ENCODE measurements at places on chromosomes 11 and 22.

DNA sequence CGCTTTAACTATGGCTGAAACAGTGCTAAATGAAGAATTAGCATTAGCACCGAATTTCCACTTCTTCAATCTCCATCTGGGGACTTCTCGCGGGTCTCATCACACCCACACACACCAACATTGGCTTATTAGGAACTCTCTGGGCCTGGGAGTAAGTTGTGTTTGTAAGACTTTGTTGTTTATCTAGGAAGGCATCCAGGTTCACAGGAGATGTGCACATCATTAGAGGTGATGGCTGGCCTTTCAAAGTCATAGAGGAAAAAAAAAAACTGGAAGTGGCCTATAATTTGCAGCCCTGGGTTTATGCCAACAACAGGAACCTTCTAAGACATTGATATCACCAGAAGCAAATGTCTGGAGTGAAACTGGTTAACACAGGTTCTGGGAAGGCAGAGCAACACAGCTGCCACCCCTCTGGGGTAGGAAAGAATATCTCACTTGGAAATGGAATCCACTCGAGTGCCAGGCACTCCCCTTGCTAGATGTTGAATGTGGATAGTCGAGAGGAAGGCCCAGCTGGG is 84.5 kb downstream of the TRAF6 start:
- no peak for DNase-seq

- no peak for DNase-seq
Measured at GRCh38 chr11:15333407-15333806, 218.7 kb downstream of the INSC start.

DNA sequence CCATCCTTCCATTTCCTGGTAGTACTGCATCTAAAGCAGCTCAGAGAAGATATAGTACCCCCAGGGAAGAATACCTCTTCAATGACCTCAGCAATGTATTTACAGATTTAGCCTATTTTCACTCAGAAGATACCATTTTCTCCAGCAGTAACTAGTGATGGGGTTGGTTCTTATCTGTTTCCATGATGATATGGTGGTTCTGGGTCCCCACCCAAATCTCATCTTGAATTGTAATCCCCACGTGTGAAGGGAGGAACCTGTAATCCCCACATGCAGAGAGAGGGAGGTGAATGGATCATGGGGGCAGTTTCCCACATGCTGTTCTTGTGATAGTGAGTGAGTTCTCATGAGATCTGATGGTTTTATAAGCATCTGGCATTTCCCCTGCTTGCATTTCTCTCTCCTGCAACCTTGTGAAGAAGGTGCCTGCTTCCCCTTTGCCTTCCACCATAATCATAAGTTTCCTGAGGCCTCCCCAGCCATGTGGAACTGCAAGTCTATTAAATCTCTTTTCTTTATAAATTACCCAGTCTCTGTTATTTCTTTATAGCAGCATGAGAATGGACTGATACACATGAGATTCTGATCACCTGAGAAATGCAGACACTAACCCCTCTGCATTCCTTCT is 139.2 kb downstream of the CCDC81 start:
- DNase-seq, result no peak

DNA sequence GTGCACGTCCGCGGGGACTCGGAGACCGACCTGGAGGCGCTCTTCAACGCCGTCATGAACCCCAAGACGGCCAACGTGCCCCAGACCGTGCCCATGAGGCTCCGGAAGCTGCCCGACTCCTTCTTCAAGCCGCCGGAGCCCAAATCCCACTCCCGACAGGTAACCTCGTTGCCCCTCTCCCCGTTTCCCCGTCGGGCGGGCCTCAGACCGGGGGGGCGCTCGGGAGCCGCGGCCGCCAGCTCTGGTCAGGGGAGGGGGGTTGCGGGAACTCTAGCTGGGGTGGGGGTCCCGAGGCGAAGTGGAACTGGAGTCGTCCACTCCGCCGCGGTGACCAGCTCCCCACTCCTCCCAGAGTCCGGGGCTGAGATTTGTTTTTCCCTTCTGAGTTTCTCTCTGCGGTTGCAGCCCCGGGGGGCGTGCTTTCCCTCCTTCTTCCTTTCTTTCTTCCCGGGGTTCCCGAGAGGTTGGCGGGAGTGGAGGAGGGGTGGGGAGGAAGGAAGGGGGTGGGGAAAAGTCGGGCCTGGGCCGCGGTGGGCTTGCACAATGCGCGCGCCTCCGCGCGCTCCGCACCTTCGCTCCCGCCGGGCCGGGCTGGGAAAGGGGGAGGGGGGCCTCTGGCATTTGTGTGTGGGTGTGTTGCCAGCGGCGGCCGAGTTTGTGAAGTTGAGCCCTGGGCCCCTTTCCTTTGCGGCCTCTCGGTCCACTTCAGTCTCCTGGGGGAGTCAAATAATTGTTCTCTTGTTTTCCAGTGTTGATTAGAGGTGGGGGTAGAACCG is 952 bp downstream of the YAP1 start:
- peak; percentile 96 for DNase-seq

DNA sequence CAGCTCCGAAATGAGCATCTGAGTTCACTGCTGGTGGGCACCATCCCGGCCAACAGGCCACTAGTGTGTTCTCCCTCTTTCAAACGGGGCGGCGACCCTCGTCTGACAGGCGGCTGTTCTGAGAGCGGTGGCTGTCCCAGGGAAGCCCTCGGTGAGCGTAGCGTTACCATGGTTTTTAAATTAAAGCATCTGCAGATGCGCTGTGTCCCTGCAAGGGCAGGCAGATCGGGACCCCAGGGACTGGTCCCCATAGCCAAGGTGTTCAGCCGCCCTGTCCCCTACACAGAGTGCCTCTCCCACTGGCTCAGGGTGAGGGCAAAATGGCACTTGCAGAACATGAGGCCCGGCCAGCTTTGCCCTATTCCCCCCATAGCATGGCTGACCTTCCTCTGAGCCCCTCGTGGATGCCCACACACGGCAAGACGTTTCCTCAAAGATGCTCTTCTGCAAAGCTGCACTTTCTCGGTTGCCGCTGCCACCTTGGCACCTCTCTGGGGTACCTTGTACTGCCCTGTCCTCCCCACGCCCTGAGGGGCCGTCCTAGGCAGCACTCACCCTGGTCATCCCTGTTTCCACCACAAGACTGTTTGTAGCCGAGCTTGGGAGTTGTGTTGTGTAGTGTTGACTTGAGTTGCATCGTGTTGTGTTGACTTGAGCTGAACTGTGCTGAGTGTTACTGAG is 51.9 kb upstream of the KCNQ1OT1 start:
- DNase-seq, result no peak

- no peak for DNase-seq
Measured at GRCh38 chr22:25352294-25352680, 132.8 kb downstream of the CRYBB2 start.

GRCh38 chr22:29288837-29289236 is 17.6 kb upstream of the GAS2L1 start:
- no peak for DNase-seq

GRCh38 chr11:1742371-1742770 is 8.0 kb downstream of the IFITM10 start:
- no peak for DNase-seq

- DNase-seq, result no peak
Measured at GRCh38 chr11:67320011-67320410, 16.7 kb downstream of the SSH3 start.

DNA sequence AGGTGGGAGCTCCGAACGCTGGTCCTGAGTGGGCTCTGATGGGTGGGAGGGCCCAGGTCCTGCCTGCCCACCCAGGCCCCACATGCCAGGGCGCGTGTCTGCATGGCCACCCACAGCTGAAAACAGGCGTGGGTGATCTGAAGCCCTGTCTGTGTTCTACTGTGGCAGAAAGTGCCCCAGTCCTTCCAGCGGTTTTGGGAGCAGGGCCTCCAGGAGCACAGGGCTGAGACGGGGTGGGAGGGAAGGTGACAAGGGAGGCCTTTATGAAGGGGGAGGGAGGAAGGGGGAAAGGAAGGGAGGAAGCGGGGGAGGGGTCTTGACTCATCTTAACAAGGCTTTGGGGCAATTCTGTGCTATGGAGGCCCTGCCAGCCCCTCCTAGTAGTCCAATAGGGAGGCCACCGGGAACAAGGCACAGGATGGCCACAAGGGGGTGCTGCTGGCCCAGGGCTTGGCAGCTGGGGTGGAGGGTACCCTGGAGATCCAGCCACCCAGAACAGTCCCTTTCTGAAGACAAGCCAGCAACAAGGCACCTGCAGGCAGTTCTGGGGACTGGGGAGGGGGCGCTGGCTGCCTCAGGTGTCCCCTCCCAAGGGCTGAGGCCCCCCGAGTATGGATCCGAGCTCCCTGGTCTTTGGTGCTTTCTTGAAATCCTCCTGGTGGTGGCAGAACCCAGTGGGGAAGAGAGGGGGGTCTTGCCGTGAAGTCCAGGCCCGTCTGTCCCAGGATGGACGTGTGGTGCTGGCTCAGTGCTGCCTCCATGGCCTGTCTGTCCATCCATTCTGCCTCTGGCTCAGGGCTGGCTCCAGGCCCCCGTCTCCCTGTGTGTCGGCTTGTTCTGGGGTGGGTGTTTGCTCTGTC is 6.3 kb upstream of the FADS3 start:
- DNase-seq, result peak; percentile 89

DNA sequence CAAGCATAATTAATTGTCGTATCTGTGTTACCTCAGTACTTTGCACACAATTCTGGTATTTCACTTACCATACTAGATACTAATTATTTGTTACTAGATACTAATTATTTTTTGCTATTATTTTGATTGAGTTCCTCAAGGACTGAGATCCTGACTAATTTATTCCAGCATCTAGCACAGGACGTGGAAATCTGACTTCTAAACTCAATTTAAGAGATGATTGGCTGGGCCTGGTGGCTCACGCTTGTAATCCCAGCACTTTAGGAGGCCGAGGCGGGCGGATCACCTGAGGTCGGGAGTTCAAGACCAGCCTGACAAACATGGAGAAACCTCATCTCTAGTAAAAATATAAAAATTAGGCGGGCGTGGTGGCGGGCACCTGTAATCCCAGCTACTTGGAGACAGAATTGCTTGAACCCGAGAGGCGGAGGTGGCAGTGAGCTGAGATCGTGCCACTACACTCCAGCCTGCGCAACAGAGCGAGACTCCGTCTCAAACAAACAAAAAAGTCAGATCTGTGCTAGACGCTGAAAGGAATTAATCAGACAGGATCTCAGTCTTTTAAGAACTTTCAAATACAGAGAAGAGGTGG is 527 bp upstream of the MRPL48 start:
- peak; percentile 20 for DNase-seq

DNA sequence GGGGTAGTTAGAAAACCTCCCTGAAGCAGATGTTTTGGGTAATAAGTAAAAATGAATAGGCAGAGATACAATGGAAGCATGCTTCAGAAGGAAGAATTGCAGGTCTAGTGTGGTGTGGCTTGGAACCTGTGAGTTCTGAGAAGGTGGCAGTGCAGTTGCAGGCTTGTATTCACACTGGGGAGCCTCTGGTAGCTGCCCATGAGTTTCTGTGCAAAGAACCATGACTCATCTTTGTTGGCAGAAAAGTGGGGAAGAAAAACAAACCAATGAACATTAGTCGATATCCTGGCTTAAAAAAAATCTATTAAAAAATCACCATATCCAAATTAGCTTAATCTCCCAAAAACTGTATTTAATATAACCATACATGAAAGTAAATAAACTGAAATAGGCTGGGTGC is 232.6 kb downstream of the FAT3 start:
- DNase-seq, result no peak

GRCh38 chr22:38172832-38173640 is 8.6 kb downstream of the PLA2G6 start:
- no peak for DNase-seq
